ENCODE measurements at places on chromosomes 13 and 19.
A peak's percentile ranks its signal among the peaks of the same experiment; 100 is the strongest.

GRCh38 chr19:7982651-7983099, 22.8 kb downstream of the ELAVL1 start:
- no peak for DNase-seq

GRCh38 chr19:18594096-18594823, 5.7 kb downstream of the REX1BD start:
- DNase-seq: peak; percentile 73

DNA sequence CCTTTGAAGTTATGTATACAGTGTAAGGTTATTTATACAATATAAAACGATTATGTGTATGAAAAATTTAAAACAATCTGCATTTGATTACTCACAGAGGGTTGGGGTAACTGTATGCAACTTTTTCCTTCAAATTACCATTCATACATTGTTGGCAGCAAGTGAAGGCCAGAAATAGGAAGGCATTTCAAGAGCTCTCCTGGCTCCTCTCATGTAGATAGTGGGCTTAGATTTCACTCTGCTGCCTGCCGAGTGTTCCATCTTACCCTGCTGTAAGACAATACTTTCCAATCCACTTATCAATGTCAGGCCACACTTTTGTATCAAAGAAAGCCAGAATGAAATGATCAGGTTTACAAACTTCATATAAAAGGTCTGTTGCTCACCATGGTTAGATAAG, 245.2 kb downstream of the DNAJC15 start:
- no peak for DNase-seq

DNA sequence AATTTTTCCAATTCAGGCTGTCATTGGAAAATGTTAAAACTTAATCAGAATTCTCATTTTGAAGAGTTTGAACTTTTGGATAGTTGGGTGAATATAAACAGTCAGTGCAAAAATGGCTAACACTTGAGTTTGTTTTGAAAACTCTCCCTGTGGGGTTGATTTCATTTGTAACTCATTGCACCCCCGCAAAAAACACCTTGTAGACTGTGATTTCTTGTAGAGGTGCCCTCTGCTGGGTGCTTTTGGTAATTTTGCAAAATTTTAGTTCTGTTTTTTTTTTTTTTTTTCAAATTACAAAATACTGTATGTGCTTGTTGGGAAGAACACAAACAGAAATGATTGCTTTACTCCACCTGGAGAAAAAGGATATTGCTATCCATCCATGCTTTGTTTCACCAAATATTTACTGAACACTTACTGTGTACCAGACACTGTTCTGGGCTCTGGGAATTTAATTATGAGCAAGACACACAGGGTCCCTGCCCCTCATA, 28.2 kb upstream of the GPI start:
- peak; percentile 40 for DNase-seq

DNA sequence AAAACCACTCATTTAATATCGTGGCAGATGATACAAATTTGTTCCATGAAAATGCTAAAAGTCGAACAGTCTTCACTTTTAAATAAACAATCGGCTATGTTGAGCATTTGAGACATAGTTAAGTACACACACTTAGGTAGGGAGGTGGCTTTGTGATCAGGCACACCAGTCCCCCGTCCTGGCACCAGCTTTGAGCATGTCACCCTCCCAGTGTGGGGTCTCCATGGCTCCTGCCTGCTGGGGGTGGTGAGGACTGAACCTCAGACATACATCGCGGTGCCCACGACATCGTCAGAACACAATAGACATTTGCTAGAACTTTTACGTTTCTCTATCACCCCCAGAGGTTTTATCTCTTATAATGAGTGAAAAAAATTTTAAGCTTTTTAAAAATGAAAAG, 62.0 kb downstream of the RFX2 start:
- DNase-seq: no peak

DNA sequence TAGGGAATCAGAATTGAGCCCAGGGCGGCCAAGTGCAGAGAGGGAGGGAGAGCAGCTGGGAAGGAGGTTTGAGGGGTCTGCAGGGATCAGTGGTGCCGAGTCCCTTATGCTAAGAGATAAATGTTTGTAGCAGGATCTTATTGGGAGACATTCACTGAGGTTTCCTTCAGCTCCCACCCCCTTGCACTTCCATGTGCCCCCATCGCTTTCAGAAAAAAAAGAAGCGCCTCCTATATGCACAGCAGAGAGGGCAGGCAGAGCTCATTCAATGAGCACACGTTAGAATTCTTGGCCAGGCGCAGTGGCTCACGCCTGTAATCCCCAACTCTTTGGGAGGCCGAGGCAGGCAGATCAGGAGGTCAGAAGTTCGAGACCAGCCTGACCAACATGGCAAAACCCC, 28.0 kb downstream of the CYP4F2 start:
- no peak for DNase-seq

DNA sequence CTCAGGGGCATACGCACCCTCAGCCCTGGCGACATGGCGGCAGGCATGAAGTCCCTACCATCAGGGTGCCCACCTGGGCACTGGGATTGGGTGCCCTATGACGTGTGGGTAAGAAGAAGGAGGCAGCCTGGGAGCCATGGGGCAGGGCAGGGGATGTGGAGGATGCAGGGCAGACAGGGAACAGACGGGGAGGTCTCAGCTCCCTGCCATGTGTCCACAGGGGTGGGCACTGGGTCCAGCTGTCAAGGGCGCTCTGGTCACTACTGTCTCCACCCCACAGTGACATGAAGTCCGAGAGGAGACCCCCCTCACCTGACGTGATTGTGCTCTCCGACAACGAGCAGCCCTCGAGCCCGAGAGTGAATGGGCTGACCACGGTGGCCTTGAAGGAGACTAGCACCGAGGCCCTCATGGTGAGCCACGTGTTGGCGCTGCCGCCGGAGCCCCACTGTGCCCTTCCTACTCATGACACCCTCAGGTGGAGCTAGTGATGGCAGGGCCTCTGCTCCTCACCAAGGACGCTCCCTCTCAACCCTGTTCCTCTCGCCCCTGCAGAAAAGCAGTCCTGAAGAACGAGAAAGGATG, 23.2 kb downstream of the TSSK6 start:
- no peak for DNase-seq

- DNase-seq: no peak
Observed at GRCh38 chr19:48631225-48631624, 6.0 kb downstream of the DBP start.

DNA sequence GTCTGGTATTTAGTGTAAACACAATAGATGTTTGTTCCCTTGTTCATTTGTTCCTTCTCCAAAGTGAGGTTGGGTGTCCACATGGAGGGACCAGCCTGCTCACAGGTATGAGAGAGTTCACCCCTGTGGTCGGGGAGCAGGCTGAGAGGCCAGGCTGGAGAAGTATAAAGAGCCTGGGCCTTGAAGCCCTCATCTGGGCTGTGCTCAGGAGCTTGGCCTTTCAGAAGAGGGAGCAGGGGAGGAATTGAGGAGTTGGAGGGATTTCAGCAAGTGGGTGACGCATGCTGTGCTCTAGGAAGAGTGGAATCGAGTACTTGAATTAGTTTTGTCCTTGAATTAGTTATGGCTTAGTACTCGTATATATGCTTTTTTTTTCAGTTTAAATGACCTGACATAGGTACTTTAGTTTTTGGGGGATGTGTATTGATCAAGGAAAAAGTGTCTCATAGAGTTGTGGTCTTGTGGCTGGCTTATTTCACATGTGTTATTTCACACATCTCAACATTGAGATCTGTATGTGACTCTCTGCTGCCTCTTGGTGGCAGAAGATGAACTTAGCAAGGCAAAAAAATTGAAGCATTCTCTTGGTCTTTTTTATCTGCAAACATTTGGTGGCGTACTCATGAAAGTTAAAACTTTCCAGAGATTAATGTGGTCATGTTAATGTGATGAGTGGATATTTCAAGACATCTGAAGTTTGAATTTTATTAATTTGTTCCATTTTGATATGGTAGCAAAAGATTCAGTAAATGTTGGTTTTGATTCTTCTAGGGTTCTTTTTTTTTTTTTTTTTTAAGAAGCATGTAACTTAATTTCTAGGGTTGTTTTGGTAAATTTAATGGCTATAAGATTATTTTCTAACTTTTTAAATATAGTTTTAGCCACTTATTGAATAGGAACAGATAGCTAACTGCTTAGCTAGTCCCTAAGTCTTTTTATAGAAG, 54.3 kb downstream of the SLAIN1 start:
- DNase-seq: peak; percentile 62

DNA sequence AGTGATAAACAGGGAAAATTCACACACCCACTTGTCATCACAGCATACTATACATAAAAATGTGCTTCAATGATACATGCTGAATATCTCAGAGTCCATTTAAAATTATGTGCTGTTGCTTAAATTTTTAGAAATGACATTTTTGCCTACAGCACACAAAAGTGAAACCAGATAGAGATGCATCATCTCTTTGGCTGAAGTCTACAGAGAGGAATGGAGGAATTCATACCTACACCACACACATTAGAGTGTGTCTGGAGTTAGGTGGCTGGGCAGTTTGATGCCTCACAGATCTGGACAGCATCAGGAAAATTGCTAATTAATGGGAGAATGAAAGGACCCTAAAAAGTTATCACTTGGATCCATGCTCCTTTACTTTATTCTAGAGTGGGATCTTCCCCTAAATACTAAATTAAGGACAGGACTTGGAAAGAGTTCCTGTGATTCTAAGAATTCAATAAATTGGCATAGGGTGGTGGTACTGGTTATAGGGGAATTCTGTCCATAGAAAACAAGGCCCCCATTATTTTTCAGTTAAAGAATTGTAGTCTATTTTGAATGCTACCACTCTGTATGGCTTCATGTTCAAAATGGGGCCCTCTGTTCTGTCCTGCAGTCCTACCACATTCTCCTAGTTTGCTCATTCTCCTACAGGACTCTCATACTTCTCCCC, 41.3 kb downstream of the RCBTB2 start:
- DNase-seq: no peak

- DNase-seq: no peak
Observed at GRCh38 chr13:31129419-31129818, 32.3 kb downstream of the HSPH1 start.

- DNase-seq: no peak
Observed at GRCh38 chr13:47258384-47258783, 361.5 kb upstream of the HTR2A start.

DNA sequence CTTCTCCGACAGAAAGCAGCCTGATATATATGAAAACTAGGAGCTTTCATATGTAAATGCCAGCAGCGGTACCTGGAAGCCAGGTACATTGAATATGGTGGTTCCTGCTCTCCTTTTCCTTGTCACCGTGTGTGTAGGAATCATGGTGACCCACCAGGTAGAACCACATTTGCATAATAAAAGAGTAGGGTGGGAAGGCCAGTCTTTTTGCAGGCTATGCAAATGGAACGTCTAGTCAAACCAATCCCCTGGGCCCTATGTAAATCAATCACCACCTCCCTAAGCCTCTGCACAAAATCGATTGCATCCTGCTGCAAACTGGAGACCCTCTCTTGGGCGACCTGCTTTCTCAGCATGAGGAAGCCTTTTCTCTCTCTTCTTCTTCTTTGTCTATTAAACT, 22.2 kb upstream of the ZNF181 start:
- DNase-seq: no peak

- DNase-seq: peak; percentile 92
Observed at GRCh38 chr13:27171827-27172494, 350 bp upstream of the USP12 start.

- DNase-seq: no peak
Observed at GRCh38 chr13:100566543-100566942, 22.0 kb downstream of the GGACT start.

GRCh38 chr19:13843104-13843921, 33.6 kb upstream of the NANOS3 start:
- DNase-seq: peak; percentile 37

GRCh38 chr13:79861731-79862130, 380.8 kb downstream of the NDFIP2 start:
- DNase-seq: no peak

DNA sequence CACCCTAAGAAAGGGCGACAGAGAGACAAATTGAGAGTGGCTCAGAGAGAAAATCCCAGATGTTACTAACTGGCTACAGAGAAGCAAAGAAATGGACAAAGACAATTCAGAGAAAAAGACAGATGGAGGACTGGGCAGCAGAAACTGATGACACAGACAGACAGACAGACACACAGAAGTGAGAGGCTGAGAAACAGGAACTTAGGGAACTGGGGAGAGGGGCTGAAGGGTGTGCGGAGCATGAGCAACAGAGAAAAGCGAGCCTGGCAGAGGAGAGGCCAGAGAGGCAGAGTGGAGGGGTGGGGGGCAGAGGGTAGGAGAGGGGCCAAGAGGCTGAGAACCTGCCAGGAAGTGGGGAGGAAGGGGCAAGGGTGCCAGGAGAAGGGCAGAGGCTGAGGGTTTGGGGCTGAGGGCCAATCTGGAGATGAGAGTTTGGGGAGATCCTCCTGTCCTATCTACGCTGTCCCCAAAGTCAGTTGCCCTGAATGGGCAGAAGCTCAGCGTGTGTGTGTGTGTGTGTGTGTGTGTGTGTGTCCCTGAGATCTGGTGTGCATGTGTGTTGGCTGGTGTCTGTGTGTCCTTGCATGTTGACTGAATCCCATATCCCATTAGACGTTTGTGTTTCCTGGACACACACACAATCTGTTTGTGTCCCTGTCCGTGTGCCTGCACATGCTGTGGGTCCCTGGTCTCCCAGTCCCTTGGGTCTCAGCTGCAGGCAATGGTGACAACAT, 5.6 kb upstream of the ERFL start:
- no peak for DNase-seq

DNA sequence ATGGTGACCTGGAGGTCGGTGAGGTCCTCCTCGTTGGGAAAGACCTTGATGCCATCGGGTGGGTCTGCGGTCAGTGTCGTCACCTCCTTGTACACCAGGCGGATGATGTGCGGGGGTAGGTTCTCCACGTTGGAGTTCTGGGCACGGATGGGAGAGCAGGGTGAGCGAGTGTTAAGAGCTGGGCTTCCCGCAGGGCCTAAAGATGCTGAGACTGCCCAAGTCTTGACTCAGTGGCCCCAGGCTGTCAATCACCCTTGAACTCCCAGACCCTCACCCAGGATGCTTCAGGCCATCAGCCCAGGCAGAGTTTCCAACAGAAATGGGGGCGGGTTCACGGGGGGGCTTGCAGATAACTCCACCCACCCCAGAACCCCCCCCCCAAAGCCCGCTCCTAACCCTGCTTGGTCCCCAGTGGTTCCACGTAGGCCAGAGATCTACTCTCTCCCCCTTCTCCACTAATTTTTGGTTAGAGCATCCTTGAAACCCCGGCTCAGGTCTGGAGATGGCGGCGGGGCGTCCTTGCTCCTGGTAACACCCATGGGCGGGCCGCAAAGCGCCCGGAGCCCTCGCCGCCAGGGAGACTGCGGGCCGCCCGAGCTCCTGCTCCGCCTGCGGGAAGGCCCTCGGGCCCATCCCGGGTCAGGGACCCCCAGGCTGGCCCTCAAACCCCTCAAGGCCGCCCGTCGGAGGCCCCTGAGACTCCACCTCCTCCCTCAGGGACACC, 600 bp downstream of the UBE2S start:
- DNase-seq: peak; percentile 25

- DNase-seq: peak; percentile 49
Observed at GRCh38 chr13:91722267-91722884, 324.0 kb downstream of the GPC5 start.

- DNase-seq: no peak
Observed at GRCh38 chr13:21054313-21054712, 7.1 kb downstream of the LATS2 start.

GRCh38 chr19:14300303-14300702, 80.9 kb upstream of the ADGRE5 start:
- no peak for DNase-seq
